Chondrocyte (in vitro differentiated cells): ENCODE measurements at places on chromosomes 11 and 22. TPM values are rescaled to one million over a fixed set of nuclear protein-coding genes. Genes with fewer than 3 reads are reported as not detected.

Gene OR52I1
- not detected in 3 replicates for total RNA-seq

Gene OR4D5
- not detected in 3 replicates for total RNA-seq

Gene BTBD18
- not detected in 3 replicates for total RNA-seq

Gene LRRC55
- not detected in 3 replicates for total RNA-seq

Gene APOBEC3A
- total RNA-seq = not detected in 3 replicates

Gene PYGM
- total RNA-seq = 0.65 to 1.6 TPM (median 1.2 TPM) in 3 replicates

Gene KRTAP5-8
- not detected in 3 replicates for total RNA-seq

Gene AMPD3
- 2.2 to 3.1 TPM (median 2.3 TPM) in 3 replicates for total RNA-seq

Gene FADS1
- 72.6 to 95.5 TPM (median 74.6 TPM) in 3 replicates for total RNA-seq

Gene EIF4G2
- 1,031 to 1,062 TPM (median 1,058 TPM) in 3 replicates for total RNA-seq

Gene UBASH3B
- total RNA-seq = 10.4 to 14.8 TPM (median 14.4 TPM) in 3 replicates

Gene ABCG4
- 0.80 to 2.5 TPM (median 2.0 TPM) in 3 replicates for total RNA-seq

Gene OR52A1
- not detected in 3 replicates for total RNA-seq

Gene OR2AG1
- not detected in 3 replicates for total RNA-seq

Gene WDR74
- 26.4 to 27.9 TPM (median 27.3 TPM) in 3 replicates for total RNA-seq

Gene CCDC73
- total RNA-seq = not detected in 3 replicates

Gene NCAM1
- 3.4 to 6.0 TPM (median 3.9 TPM) in 3 replicates for total RNA-seq

Gene BRSK2
- 1.8 to 6.9 TPM (median 6.0 TPM) in 3 replicates for total RNA-seq

Gene PAMR1
- 1.4 to 2.9 TPM (median 1.6 TPM) in 3 replicates for total RNA-seq

Gene TMEM9B
- 20.7 to 28.2 TPM (median 22.5 TPM) in 3 replicates for total RNA-seq

Gene CARNS1
- 0.36 to 1.8 TPM (median 1.8 TPM) in 3 replicates for total RNA-seq

Gene PRR33
- total RNA-seq = not detected in 3 replicates

Gene ELMOD1
- total RNA-seq = 0.15 TPM in 1 of 3 replicates, not detected in the others

Gene FZD4
- 6.5 to 11.9 TPM (median 6.6 TPM) in 3 replicates for total RNA-seq

Gene OR52B6
- total RNA-seq = not detected in 3 replicates

Gene TRIM48
- total RNA-seq = not detected in 3 replicates

Gene MRGPRF
- total RNA-seq = 1.6 to 8.8 TPM (median 8.2 TPM) in 3 replicates

Gene OR51B5
- total RNA-seq = 0.20 TPM in 1 of 3 replicates, not detected in the others

Gene CCDC15
- total RNA-seq = 0.90 to 3.6 TPM (median 1.2 TPM) in 3 replicates

Gene PTPRCAP
- total RNA-seq = 0.47 to 0.95 TPM (median 0.73 TPM) in 3 replicates

Gene GSTP1
- 637 to 652 TPM (median 644 TPM) in 3 replicates for total RNA-seq

Gene APOBEC3H
- not detected in 3 replicates for total RNA-seq

Gene RAB38
- total RNA-seq = not detected in 3 replicates

Gene CRYBB3
- not detected in 3 replicates for total RNA-seq

Gene PDE2A
- total RNA-seq = 0.21 TPM in 1 of 3 replicates, not detected in the others

Gene TUB
- total RNA-seq = 14.1 to 17.2 TPM (median 14.3 TPM) in 3 replicates

Gene C22orf15
- not detected in 3 replicates for total RNA-seq

Gene ARHGAP8
- 0.25 to 0.58 TPM (median 0.51 TPM) in 3 replicates for total RNA-seq

Gene DRD2
- not detected in 3 replicates for total RNA-seq

Gene PLAAT5
- total RNA-seq = 0.10 TPM in 1 of 3 replicates, not detected in the others

Gene BIK
- total RNA-seq = not detected in 3 replicates

Gene OR8G5
- 0.20 TPM in 1 of 3 replicates, not detected in the others for total RNA-seq

Gene CARD10
- 7.0 to 14.2 TPM (median 13.5 TPM) in 3 replicates for total RNA-seq

Gene MYRF
- total RNA-seq = 1.6 to 1.7 TPM in 2 of 3 replicates, not detected in the other

Gene SMTNL1
- total RNA-seq = not detected in 3 replicates

Gene SLC22A9
- not detected in 3 replicates for total RNA-seq

Gene LYVE1
- total RNA-seq = 1.2 to 5.2 TPM (median 3.5 TPM) in 3 replicates

Gene HSD17B12
- 72.9 to 91.8 TPM (median 89.3 TPM) in 3 replicates for total RNA-seq

Gene DRD4
- 0.55 to 1.7 TPM (median 1.00 TPM) in 3 replicates for total RNA-seq

Gene CDKN1C
- total RNA-seq = 5.4 to 15.7 TPM (median 14.6 TPM) in 3 replicates

Gene SEC14L2
- total RNA-seq = 15.5 to 39.5 TPM (median 15.6 TPM) in 3 replicates

Gene POU2AF2
- total RNA-seq = not detected in 3 replicates

Gene SLC17A6
- total RNA-seq = not detected in 3 replicates

Gene GRIA4
- not detected in 3 replicates for total RNA-seq

Gene SCT
- 0.72 TPM in 1 of 3 replicates, not detected in the others for total RNA-seq

Gene NECTIN1
- 9.1 to 10.3 TPM (median 9.7 TPM) in 3 replicates for total RNA-seq

Gene CBLIF
- total RNA-seq = not detected in 3 replicates

Gene RAG1
- total RNA-seq = 1.1 to 1.6 TPM (median 1.3 TPM) in 3 replicates

Gene OR8B4
- not detected in 3 replicates for total RNA-seq
